ENCODE measurements at places on chromosomes 16 and 17.

- no peak for DNase-seq
These were observed 2.3 kb downstream of the DNASE1 start for GRCh38 chr16:3656491-3657468.

DNA sequence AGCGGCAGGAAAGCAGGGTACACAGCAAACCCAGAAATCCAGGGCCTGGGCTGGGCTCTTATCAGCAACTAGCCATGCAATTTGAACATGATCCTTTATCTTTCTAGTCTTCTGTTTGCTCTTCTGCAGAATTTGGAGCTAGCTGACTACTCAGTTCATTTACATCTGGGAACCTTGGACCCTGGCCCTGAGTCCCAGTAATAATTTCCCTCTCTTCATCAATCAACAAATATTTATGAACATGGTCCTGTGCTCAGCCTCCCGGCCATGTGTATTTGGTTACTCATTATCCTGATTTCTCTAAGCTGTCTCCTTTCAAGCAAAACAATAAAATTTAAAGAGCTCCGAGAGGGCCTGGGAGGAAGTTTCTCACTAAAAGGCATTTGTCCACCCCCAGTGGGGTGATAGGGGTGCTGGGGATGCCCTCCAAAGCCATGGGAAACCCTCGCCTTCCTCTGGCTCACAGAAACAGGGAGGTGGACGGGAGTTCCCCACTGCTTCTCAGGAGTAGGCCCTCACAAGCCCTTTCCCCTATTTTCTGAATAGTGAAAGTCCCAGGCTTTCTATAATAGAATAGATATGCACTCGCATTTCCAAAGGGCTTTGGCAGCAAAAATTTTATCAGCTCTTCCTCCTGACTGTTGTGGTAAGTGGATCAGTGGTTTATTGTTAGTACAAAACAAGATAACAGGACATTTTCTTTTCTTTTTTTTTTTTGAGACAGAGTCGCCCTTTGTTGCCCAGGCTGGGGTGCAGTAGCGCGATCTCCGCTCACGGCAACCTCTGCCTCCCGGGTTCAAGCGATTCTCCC lies 6.9 kb upstream of the WDR59 start:
- DNase-seq: no peak

DNA sequence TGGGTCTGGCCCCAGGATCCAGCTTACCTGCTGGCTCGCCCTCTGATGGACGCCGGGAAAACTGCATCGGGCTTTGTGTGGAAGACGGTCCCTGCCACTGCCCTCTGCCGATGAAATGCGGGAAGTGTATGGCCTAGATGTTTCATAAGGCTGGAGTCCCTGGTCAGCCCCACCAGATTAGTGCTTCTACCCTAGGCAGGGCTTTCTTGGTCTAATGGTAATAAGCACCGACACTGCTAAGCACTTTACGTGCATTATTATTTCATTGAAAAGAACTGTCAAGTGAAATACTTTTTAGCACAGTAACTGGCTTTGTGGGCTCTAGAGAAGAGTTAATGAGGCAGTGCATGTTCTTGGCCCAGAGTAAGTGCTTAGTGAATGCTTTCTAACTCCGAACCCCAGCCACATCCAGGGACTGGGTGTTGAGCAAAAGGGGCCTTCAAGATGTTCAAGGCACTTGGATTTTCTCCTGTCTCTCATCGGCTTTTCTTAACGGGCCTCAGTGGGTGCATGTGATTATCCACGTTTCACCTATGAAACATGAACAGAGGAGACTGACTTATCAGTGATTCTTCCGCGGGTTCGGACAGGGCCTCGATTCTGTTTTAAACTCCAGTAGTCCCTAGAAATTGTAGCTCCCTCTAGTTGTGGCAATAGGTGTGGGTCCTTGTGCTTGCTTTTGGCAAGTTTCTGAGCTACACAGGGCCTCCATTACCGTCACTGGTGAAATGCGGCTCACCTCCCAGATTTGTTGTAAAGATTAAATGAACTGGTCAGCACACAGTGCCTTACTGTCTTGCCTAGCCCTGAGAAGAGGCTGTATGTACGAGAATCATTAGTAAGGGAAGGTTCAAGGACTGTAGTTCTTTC lies 6.6 kb downstream of the TRAF4 start:
- DNase-seq: peak; percentile 82

- DNase-seq: no peak
These were observed 205.2 kb upstream of the CACNG5 start for GRCh38 chr17:66629762-66630161.

- DNase-seq: peak; percentile 20
These were observed 6.7 kb downstream of the HS3ST3A1 start for GRCh38 chr17:13594762-13595598.

GRCh38 chr17:65228734-65229620 lies 91.8 kb downstream of the RGS9 start:
- DNase-seq: no peak

DNA sequence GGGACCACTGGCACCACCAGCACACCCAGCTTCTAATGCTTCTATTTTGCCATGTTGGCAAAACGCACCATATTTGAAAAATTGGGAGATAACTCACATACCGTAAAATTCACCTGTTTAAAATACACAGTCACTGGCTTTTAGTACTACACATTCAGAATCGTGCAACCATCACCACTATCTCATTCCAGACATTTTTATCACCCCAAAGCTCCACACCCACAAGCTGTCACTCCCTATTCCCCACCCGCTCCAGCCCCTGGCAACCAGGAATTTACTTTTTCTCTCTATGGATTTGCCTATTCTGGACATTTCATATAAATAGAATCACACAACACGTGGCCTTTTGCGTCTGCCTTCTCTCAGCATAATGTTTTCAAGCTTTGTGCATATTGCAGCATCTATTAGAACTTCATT lies 25.0 kb downstream of the PPL start:
- no peak for DNase-seq

DNA sequence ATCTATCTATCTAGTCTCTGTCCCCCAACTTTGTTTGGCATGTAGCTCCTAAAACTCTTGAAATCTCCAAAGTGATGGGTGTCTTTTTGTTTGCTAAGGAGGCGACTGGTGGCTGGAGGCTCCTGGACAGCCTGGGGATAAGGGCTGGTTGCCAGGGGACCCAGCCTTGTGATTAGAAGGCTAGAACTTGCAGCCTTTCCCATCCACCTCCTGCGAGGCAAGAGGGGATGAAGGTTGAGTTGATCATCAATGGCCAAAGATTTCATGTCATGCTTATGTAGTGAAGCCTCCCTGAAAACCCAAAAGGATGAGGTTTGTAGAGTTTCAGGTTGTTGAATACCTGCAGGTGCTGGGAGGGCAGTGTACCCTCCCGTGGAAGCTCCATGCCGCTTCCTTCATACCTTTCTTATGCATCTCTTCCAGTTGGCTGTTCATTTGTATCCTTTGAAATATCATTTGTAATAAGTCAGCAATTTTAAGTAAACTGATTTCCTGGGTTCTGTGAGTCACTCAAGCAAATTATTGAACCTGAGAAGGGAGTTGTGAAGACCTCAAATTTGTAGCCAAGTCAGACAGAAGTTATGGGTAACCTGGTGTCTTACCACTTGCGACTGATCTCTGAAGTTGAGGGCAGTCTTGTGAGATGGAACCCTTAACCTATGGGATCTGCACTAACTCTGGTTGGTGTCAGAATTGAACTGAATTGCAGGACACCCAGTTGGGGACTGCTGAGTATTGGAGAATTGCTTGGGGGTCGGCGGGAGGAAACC lies 202.4 kb downstream of the SEC14L1 start:
- DNase-seq: no peak

- no peak for DNase-seq
These were observed 345 bp downstream of the TSC2 start for GRCh38 chr16:2048116-2048543.

GRCh38 chr16:14400285-14400977 lies 229.6 kb downstream of the PARN start:
- DNase-seq: no peak

- peak; percentile 51 for DNase-seq
These were observed at the start of gene TRPV2 for GRCh38 chr17:16415031-16415924. Gene TRPV2, plus strand, starts transcription at chr17:16415571. Its CDS starts 2,098 bp downstream, at chr17:16417669.

DNA sequence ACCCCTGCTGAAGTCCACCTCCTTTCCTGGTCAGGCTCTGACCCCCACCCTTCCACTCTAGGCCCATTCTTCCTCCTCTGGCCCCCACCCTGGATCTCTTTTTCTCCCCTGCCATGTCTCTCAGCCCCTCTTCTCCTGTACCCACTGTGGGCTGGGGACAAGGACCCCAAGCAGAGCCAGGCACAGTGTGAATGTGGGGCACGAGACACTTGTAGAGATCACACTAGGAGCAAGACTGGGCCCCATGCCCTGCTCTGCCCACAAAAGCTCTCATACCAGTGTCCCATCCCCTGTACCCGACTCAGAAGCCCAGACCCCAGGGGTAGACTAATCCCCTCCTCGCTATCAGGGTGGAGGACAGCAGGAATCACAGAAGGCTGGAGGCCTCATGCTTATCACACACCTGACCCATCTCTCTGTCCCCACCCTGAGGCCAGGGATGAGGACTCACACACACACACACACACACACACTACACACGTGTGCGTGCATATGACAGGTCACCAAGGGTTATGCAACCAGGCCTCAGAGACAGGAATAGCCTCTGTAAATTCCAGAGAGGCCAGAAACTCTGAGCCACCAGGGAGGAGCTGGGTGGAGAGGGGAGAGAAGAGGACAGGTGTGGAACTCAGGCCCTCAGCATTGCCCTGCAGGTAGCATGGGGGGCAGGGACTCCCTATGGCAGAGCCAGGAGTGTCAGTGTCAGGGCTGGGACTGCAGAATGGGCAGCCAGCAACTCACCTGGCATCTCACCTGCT lies 21.1 kb downstream of the ARHGAP27 start:
- DNase-seq: no peak

GRCh38 chr16:20218093-20218492 lies 109.2 kb downstream of the GP2 start:
- DNase-seq: no peak

- no peak for DNase-seq
These were observed 46.4 kb downstream of the GDPD1 start for GRCh38 chr17:59266745-59267144.

GRCh38 chr16:24851700-24852099 lies 5.9 kb downstream of the SLC5A11 start:
- no peak for DNase-seq

GRCh38 chr17:4444782-4445473 lies 11.2 kb downstream of the SPNS3 start:
- no peak for DNase-seq

GRCh38 chr17:18379246-18380146 lies 1.9 kb downstream of the EVPLL start:
- DNase-seq: no peak

DNA sequence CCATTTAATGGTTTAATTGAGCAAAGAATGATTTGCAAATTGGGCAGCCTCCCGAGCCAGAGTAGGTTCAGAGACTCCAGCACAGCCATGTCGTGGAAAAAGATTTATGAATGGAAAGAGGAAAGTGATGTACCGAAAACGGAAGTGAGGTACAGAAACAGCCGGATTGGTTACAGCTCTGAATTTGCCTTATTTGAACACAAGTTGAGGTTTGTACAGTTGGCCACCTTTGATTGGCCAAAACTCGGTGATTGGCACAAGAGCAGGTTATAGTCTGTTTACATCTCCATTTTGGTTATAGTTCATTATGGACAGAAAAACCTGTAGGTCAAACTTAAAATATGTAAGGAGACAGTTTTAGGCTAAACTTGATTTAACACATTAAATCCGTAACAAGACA lies 44.5 kb downstream of the TENT4B start:
- no peak for DNase-seq

GRCh38 chr16:31089199-31089598 lies 456 bp upstream of the PRSS53 start:
- no peak for DNase-seq

DNA sequence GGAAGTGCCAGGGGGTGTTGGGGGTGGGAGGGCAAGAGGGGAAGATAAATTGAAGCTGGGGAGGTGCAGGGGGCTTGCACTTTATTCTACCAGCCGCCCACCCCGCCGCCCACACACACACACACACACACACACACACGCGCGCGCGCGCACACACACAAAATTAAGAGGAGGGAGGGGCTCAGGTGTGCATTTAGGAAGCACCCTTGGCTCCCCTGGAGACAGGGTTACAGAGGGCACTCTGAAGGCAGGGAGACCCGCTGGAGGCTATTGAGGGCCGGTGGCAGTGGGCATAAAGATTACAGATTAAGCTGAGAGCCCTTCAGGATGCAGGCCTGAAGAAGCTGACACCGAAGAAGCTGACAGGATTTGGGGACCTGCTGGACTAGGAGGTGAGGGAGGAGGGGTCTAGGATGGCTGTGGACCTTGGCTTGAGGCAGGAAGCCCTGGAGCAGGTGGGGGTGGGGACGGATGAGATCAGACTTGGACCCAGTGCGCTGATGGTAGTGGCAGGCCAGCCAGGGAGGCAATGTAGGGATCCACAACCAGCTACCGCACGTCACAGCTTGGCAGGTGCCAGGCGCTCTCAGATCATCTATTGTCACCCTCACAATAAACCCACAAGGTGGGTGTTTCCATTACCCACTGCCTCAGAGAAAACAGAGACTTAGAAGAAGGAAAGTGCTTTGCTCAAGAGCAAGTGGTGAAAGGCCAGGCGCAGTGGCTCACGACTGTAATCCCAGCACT lies 772 bp upstream of the SAMD14 start:
- DNase-seq: no peak

DNA sequence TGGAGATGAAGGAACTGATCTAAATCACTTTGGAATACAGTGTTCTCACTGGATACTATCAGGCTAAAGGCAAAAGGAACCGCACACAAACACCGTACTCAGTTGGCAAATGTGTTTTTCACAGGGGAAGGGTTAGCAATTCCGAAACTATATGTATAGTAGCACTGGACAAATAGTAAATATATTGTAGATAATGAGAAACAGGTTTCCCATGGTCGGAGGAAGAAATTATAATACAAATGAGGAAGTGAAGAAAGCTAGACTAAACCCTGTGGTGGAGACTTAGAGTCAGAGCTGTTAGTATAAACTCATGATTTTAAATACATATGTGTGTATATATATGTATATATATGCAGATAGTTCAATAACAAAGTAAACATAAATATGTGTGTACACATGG lies 414.1 kb upstream of the SALL1 start:
- no peak for DNase-seq

- DNase-seq: no peak
These were observed 267.7 kb downstream of the ABCC12 start for GRCh38 chr16:47888142-47888541.

GRCh38 chr17:68512960-68513474 lies 787 bp downstream of the PRKAR1A start:
- no peak for DNase-seq

- DNase-seq: no peak
These were observed 761 bp upstream of the MATCAP1 start for GRCh38 chr16:67184453-67184994.

DNA sequence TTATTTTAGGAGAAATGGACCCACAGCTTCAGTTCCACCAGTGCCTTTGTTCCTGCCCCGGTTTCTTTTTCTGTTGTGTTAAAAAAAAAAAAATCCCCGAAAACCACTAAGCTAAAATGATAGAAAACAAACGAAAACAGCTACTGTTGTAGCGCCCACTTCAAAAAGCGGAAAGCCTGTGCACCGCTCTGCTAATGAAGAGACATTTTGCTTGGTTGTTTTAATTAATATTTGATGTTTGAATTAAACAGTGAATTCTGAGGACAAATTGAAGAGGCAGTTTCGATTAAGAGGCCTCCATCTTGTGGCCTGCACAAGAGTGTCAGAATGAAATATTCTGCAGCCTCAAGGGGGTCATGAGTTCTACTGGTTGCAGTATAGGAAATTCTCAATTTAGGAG lies 186.7 kb downstream of the RPTOR start:
- DNase-seq: no peak

GRCh38 chr17:76141212-76142038 lies at the start of gene FOXJ1:
Gene FOXJ1, minus strand, starts transcription at chr17:76141245. Its CDS starts 850 bp downstream, at chr17:76140395.
- DNase-seq: peak; percentile 91

Measured in activated B cell treated with CpG ODN at 0.5 μM for 24 hours (primary cell).